Activated CD4-positive, alpha-beta T cell treated with anti-CD3 and anti-CD28 coated beads for 1 hour (primary cell): ENCODE measurements at places on chromosomes 7 and 10.

- DNase-seq = no peak
Observed at GRCh38 chr7:30260246-30260768, 24.1 kb upstream of the ZNRF2 start.

- no peak for DNase-seq
Observed at GRCh38 chr7:95520136-95520535, 34.4 kb downstream of the ASB4 start.

DNA sequence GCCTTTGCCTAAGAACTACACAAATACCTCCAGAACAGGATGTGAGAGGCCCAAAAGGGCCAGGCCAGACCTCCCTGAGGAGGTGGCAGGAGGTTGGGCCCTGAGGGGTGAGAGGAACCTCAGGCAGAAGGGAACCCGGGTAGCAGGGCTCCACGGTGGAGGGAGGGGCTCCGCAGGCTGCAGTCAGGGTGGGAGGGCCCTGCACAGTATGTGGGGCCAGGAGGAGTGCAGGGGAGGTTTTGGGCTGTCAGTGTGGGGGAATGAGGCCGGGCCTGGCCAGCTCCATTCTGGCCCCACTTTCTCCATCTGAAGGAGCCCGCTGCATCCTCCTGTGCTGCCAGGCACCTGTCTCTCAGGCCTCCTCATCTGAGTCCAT lies 25.9 kb downstream of the DNAJB12 start:
- no peak for DNase-seq

- no peak for DNase-seq
Observed at GRCh38 chr7:114766041-114766356, 155.9 kb upstream of the MDFIC start.

DNA sequence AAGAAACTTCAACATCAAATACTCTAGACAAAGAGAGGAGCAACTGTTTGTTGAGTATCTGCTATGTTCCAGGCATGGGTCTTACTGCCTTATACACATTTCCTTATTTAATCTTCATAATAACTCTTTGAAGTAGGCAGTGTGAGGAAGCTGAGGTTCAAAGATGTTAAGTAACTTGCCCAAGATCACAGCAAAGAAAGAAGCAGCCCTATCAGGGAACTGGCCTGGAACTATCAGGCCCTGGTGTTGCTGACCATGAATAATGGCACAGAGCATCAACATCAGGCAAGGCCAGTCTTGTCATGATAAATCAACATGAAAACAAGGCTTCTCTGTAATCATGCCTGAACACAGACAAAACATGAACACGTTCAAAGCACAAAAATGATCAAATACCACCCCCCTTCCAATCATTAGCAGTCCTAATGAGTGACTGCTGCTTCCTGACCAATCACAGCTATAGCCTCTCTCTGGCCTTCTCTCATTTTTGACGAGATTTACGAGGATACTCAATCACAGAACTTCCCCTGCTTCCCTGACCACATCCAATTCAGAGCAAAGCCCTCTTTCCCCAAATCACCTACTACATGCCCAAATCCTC lies 2.3 kb downstream of the GSDME start:
- no peak for DNase-seq

GRCh38 chr7:37150180-37150579 lies 298.5 kb downstream of the ELMO1 start:
- no peak for DNase-seq

DNA sequence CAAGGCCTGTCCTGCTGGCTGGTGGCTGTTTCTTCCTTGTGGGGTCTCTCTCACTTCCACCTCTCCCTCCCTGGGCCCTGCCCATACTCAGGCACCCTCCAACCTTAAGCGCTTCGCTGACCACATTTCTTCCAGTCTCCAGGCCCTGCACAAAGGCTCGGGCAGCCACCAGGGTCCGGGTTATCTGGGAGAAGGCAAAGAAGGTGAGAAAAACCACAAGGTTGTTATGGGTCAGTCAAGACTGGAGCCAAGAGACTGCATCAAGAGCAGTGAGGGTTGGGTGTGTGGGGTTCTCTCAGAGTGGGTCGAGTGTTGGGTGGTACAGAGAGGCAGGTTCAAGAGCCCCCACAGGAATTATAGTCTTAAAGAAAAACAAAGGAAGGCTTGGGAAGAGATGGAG lies 2.6 kb downstream of the GPC2 start:
- DNase-seq = no peak

DNA sequence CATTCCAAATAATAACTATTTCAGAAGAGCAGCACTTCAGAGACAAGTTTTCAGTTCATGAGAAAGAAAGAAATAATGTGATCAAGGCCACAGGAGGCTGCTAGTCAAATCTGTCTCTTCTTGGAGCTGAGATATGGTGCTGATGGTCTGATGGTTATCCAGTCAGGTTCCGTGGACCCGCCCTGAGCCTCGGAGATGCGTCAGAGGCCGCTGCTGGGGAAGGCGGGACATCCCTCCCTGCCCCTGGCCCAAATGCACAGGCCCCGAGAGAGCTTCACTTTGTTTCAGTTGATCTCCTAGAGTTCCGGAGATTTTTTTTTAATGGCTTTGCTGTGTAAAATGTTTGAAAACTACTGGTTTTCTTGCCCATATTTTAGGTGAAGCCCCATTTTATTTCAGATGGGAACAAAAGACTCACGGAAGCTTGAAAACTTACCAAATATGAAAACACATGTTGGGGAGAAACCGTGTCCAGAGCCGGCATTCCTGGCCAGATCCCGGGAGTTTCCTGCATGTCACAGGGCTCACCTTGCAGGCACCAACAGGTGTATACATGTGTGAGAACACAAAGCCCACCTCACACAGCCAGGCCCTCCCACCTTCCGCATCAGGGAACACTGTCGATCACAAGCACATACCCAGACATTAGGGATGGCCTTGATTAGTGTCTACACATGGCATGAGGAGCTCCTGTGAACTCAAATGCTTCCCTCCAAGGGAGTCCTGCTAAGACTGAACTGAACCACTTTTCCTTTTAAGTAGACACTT lies 499.0 kb downstream of the TCERG1L start:
- no peak for DNase-seq

- no peak for DNase-seq
Observed at GRCh38 chr10:53233749-53234148, 461.2 kb upstream of the MBL2 start.

DNA sequence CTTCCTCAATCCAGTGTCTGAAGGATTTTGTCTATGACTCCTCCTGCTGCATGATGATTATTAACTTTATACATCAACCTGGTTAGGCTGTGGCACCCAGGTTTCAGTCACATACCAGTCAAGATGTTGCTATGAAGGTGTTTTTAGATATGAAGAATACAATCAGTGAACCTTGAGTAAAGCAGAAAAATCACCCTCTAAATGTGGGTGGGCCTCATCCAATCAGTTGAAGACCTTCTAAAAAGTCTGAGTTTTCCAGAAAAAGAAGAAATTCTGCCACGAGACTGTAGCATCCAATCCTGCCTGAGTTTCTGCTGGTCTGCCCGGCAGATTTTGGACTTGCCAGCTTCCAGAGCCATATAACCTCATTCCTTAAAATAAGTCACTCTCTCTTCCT lies 126.1 kb upstream of the FRMD4A start:
- no peak for DNase-seq

DNA sequence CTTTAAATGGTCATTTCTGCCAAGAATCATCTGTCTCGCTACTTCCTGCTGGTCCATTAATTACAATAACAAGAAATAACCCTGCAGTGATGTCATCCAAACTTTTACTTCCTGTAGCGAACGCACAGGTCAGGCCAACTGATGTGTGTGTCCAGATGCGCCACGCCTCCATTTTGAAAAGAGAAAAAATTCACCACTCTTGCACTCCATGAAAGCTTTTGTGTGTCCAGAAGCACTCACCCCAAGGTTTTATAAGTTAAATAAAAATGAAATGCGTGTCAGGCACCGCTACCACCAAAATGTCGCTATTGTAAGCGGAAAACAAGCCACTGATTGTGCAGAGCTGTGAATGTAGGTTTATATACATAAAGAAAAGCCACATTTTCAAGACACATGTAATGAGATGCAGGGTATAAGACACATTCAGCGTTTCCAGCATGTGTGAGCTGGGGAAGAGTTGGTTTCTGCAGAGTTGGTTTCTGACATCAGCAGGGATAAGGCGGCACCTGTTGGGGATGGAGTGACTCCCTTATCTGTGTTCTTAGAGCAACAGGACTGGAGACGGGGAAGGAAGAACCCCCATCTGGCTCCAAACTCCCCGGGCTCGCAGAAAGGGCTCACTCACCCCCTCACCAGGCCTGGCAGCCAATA lies 83.3 kb downstream of the CTBP2 start:
- no peak for DNase-seq

GRCh38 chr10:114545071-114545470 lies 113.0 kb downstream of the ABLIM1 start:
- DNase-seq = no peak

DNA sequence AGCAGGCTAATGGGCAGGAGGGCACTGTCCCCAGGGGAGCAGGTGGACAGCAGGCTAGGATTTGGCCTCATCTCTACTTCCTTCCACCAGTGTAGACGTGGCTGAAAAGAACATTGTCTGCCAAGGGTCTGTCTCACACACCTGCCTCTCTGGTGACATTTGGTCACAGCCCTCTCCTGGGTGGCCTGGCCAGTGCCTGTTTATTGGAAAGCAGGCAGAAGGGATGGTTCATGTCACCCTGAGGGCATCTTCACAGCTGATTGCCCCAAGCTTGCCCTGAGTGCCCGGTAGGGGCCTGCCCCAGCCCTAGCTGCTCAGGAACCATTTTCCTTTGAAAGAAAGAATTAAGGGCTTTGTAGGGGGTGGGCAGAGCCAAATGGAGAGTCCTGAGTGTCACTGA lies 138.7 kb downstream of the C10orf105 start:
- no peak for DNase-seq

DNA sequence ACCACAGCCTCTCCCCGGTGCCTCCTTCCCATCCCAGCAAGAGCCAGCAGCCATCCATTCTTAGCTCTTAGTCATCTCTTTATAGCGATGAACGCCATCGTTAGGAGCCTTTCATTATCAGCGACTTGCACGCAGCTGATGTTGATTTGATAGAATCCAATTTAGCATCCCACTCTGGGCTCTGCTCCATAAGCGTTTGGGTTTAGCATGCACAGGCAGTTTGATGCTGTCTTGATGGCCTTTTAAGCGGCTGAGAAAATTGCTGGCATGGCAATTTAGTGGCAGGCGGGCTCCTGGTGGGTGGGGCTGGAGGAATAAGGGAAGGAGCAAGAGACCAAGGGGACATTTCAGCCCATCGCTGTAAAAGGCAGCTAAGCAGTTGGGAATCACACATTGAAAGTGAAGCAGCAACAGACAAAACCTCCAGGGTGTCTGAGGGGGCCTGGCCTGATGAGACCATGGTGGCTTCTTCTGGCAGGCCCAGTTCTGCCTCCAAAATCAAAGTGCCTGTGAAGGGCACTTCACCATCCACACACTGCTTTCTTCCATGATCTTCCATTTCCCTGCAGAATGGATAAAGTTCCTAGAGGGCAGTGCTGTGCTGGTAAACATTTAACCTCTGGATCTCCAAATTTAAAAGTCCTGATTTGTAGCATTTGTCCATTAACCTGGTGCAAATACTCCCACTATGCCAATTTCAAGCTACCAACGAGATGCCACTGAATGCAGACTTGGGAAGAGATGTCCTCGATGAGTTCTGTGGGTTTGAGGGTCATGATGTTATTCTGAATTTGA lies 107.8 kb upstream of the PLXNA4 start:
- DNase-seq = no peak

- DNase-seq = no peak
Observed at GRCh38 chr10:17229717-17229966, 1.6 kb downstream of the VIM start.

GRCh38 chr10:19578571-19578970 lies 237.7 kb upstream of the PLXDC2 start:
- DNase-seq = no peak

GRCh38 chr7:84970670-84971069 lies 216.2 kb downstream of the SEMA3D start:
- no peak for DNase-seq

GRCh38 chr7:155198901-155199845 lies 98.5 kb upstream of the INSIG1 start:
- DNase-seq = no peak

DNA sequence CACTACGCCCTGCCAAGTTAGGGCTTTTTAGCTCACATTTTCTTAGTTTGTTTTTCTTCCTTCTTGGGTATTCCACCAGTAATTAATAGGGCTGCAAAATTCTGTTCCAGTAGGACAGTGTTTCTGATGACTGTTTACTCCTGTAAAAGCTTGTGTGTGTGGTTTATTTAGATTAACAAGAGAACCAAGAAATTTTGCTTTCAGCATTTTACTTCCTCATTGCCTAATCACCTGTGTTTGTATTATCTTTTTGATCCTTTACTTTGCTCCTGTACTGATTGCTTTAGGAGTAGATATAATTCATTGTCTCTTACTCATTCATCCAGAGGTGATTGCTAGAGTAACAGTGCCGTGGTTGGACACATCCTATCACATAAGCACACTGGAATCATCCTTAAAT lies 27.7 kb downstream of the TDRD1 start:
- no peak for DNase-seq

GRCh38 chr10:110613341-110613995 lies 30.7 kb upstream of the RBM20 start:
- DNase-seq = no peak

GRCh38 chr10:77493851-77494261 lies 143.8 kb downstream of the KCNMA1 start:
- no peak for DNase-seq

DNA sequence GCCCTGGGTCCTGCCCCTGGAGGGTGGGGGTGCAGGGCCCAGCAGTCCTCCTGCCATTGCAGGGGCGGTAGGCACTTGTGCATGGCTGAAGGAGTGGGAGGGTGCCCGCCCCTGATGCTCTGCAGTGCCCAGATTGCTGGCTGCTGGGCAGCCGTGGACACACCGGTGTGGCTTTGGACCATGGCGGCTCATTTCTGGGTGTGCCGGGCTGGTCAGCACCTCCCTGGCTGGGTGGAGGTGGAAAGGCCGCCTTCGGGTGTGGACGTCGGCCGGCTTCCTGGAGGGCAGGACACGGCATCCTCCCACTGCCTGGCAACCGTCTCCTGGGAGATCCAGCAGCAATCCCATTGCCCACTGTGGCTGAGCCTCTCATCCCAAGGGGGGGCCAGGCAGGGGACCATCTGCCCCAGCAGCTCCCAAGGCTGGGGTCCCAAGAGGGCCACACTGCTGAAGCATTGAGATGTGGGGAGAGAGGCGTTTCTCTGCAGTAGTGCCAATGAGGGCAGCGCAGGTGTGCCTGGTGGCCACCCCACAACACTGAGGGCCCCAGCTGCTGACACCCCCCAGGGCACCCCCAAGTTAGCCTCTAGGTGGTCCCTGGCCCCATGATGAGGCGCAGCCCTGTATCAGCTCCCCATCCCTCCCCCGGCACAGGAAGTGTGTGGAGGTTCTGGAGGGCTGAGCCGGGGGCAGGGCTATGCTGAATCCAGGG lies 12.9 kb downstream of the TTYH3 start:
- no peak for DNase-seq

- no peak for DNase-seq
Observed at GRCh38 chr7:105210721-105211205, 178.0 kb downstream of the SRPK2 start.

DNA sequence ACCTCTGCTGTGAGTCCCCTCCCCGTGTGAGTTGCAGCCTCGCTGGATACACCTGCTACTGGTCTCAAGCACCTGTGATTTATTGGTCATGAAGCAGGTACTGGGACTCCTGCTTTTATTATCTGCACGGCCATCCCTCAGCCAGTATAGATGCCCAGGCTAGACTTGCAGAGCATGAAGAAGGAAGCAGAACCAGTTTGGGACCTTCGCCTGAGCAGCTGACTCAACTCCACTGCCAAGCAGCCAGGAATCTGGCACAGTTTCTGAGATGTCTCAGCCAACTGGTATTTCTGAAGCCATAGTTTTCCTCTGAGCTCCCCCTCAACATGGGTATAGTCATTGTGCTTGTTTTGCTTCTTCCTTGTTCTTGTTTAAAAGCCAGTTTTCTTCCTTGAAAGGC lies 28.0 kb upstream of the SLC39A12 start:
- no peak for DNase-seq
